Putamen (tissue), 1 donor: ENCODE measurements at places on chromosomes 2 and 18.

DNA sequence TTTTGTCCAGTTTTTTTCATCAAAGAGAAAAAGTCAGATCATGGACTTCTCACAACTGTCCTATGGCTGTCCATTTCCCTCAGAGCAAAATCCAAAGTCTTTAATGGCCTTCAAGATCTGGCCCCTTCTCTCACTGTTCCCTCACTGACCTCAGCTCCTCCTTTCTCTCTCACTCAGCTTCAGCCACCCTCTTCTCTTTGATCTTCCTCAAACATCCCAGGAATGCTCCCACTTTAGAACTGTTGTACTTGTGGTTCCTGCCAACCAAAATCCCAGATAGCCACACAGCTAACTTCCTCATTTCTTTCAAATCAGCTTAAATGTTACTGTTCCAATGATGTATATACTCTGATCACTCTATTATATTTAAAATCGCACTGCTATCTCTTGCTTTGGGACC, 82.9 kb downstream of the NUP35 start:
- no peak for DNase-seq

DNA sequence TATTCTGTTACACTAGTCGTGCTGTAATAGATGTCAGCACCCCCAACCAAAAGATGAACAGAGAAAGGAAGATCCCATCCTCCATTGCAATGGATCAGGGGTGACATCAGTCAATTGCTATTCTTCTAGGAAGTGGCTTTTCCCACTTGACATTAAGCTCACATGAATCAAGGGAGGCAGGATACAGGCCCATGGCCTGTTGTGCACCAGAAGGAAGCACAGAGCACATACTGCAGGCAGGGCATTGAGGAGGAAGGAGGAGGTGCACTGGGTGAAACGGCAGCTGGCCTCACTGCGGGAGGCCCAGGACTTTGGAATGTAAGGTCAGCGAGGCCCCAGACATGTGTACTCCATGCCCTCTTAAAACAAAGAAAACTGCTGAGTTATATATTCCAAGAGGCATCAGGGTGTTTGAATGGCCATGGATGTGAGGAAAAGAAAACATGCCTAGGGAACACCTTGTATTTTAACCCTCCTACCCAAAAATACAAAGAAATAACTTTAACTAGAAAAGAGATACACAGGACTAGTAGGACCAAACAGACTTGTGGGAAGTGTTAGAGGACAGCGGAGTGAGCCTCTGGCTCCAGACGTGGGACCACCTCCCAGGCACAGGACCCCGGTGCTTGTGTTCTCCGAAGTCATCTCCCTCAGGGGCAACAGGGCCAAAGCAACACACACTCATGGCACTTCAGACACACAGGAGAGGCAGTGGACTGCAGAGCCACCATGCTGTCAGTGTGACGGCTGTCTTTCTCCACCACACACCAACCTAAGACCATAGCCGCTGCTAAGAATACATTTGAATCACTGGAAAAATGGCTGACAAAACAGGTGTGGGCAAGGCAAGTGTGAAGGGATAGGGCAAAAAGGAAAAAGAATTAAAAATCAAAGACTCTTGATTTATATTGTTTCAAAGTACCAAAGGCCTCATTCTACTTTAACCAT, 51.4 kb upstream of the RIOK3 start:
- no peak for DNase-seq

DNA sequence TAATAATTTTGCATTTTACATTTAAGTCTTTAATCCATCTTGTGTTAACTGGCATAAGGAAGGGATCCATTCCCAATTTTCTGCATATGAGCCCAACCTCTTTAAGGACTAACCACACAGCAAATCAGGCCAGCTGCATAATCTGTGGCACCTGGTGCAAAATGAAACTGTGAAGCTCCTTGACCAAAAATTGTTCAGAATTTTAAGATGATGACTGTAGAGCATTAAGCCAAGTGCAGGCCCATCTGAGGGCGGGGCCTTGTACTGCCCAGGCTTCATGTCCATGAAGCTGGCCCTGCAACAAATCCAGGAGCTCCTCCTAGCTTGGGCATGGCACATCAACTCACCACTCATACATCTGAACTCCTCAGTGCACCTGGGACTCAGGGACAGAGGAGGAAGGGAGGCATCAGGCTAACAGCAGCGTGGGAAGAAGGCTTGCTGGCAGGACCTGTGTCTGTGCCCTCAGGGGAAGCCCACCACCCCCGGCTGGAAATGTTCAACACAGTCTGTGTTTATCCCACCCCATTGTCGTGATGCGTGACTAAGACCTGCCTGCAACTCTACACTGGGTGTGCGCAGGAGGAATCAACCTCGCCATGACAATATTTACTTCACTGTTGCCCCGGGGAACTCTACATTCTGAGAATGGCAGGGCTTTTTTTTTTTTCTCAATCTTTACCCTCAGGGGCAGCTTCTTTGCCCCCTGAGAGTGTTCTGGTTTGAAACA, 128.9 kb upstream of the SIX2 start:
- DNase-seq = no peak

GRCh38 chr2:221096706-221097567, 475.2 kb downstream of the EPHA4 start:
- no peak for DNase-seq

DNA sequence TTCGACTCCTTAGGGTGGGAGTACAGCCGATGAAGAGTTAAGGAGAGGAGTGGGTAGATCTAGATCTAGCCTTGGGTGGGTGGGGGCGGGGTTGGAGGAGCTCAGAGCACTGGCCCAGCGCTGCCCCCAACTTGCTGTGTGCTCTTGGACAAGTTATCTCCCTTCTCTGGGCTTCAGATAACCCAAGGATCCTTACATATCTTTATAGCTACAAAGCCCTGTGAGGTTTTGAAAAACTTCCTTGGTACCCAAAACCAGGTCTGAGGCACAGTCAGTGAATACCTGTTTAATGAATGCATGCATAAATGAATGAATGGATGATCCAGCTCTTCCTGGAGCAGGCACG, 1.3 kb upstream of the ODC1 start:
- DNase-seq = no peak

DNA sequence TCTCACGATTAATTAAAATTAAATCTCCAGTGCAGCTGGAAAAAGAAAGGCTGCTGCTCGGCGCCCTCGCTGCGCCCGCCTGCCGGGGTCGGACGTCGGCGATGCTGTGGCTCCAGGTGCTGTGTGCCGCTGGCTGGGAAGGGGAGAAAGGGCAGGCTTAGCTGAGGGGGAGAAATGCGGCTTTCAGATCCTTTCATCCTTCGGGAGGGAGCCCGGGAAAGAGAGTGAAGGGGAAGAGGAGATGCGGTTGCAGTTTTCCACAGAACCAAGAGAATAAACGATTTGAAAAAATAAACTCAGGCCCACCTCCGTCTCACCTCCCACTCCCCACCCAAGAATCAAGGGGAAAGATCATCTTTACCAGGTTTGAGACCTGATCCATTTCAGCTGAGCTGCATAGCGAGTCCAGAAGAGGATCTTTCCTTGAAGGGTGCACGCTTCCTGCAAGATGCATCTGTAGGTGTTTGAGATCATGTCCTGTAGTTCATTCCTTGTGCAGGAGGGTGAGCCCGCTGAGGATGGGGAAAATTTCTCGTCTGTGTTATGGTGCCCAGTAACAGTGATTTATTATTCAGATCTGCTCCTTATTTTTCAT, 495 bp downstream of the TMEM169 start:
- peak; percentile 7 for DNase-seq

DNA sequence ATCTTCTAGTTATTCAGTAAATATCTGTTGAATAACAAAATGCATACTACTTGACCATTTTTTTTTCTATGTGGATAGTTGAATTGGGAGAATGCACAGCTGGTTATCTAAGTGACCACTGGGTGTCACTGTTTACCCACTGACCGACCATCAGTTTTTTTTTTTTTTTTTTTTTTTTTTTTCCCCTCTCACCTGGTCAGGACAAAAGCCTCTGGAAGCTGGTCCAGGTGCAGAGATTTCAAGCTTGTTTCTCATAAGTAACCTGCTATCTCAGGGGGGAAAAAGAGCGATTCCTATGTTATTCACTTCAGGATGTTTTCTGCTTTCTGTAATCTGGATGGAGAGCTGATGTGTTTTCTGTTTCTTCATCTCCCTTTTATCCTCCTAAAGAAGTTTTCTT, 256.0 kb downstream of the DCDC2C start:
- DNase-seq = no peak

GRCh38 chr18:52394602-52395001, 54.6 kb downstream of the DCC start:
- no peak for DNase-seq

- no peak for DNase-seq
These were observed 740.1 kb upstream of the LINC00305 start for GRCh38 chr18:64888956-64889355.

DNA sequence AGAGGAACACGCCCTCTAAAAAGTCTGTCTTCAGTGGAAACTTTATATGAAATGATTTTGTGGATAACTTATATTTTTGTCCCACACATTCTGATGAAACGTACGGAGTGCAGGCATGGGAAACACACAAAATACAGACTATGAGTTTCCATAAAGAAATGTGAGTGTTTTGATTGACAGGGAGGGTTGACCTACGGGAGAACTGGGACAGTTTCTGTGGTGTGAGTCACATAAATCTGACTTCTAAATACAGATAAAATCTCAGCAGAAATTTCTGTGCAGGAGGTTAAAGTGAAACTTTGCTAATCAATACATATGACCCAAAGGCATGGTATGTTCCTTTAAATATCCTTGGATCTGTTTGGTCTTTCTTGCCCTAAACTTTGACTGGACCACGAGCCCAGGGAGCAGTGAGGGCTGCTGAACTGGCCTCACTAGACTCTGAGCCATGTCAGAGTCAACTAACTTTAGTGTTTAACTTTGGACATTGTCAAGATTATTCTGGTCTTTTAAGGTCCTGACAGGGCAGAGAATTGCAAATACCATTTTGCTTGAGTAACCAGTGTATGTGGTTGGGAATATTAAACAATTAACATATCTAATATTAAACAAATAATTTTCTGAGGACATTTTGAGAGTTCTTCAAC, 206.9 kb upstream of the LYPD1 start:
- no peak for DNase-seq

GRCh38 chr2:216399621-216400020, 12.7 kb upstream of the SMARCAL1 start:
- DNase-seq = no peak

- DNase-seq = no peak
These were observed 28.7 kb upstream of the ZEB2 start for GRCh38 chr2:144548532-144549191.

GRCh38 chr18:51278045-51278649, 80.7 kb upstream of the MEX3C start:
- peak; percentile 45 for DNase-seq

- no peak for DNase-seq
These were observed 25.3 kb downstream of the ADCY3 start for GRCh38 chr2:24894750-24895149.

- no peak for DNase-seq
These were observed 146.3 kb downstream of the MAP2 start for GRCh38 chr2:209570194-209570593.

GRCh38 chr18:79214056-79214455, 144.9 kb downstream of the ATP9B start:
- DNase-seq = no peak

DNA sequence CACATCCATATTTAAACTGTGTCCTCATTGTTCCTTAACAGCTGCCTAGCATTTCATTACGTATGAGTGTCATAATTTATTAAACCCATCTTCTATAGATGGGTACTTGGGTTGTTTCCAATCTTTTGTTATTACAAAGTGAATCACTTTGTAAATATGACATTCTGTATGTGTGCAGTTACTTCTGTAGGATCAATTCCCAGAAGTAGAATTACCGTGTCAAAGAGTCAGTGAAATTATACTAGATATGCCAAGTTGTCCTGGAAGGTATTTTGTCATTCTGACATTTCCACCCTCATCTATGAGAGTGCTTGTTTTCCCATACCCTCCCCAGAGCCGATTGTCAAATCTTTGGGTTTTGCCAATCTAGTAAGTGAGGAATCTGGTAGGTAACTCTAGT, 194.5 kb upstream of the APCDD1 start:
- DNase-seq = no peak

GRCh38 chr2:32947484-32948143, 861 bp downstream of the LTBP1 start:
- no peak for DNase-seq

DNA sequence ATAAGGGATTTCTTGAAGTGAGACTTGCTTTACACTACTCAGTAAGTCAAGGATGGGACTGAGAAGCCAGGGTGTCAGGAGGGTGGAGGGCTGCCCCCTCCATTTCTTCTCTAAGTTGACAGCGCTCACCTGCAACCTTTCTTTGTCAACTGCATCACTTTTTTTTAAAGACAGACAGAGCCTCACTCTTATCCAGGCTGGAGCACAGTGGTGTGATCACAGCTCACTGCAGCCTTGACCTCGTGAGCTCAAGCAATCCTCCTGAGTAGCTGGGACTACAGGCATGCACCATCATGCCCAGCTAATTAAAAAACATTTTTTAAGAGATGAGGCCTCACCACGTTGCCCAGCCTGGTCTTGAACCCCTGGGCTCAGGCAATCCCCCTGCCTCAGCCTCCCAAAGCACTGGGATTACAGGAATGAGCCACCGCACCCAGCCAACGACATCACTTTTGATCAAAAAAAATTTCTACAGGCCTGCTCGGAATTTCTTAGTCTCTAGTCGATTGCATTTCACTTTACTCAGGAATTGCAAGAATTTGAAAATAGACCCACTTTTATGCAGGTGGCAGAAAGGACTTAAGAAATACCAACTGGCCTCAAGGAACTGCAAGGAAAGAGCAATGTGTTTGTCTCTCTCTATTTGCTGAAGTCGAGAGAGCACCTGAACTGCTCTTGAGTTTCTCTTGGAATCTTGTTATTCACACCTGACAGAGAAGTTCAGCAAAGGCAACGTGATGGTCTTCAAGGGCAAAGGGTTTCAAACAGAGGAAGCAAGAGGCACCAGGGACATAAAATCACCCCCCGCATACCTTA, 101.4 kb downstream of the MYOM1 start:
- no peak for DNase-seq

GRCh38 chr18:475202-476031, 25.1 kb downstream of the COLEC12 start:
- no peak for DNase-seq

DNA sequence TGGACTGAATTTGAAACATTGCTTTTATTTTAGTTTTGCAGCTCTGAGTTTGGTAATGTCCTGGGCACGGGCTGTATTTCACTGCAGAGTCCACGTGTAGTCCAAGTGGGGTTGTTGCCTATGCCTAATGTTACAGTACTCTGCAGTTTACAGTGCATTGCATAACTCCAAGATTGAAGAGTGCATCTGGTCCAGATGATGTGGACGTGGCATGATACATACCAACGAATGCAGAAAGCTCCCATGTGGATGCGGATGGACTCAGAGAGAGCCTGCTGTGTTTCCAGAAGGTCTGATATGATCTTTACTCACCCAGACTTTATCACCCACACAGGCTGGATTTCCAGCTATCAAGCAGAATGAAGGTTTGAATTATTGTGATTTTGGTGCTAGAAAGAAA, 44.4 kb upstream of the CCDC68 start:
- DNase-seq = no peak

DNA sequence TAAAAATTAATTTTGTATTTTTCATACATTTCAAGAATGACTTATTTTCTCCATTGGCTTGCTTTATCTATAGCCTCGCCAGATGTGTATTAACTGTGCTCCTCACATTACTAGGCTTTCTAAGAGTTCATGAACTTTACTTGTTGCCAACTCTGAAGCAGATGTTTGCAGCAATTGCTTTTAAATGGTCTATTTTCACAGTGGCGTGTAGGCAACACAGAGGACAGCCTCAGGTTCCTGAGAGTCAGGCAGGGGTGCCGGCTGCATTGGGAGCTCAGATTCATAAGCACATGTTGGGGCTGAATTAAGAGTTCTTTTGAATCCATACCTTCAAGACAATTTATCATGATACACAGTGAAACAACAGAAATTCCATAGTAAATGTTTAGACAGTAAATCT, 179.2 kb upstream of the PXDN start:
- DNase-seq = no peak

GRCh38 chr2:171785450-171785849, 98.2 kb downstream of the DYNC1I2 start:
- DNase-seq = no peak
